ENCODE measurements at places on chromosomes 2 and 18. TPM values are rescaled to one million over a fixed set of nuclear protein-coding genes. Genes with fewer than 3 reads are reported as not detected.

Gene REG3G
- not detected for total RNA-seq

Gene EGR4
- total RNA-seq = 0.31 TPM

Gene SKOR2
- not detected for total RNA-seq

Gene GALNT5
- total RNA-seq = 2.8 TPM

Gene LOXL3
- 0.34 TPM for total RNA-seq

Gene CLEC4F
- total RNA-seq = not detected

Gene TWSG1
- total RNA-seq = 19.0 TPM

Data from A549 treated with CORT108297 at 1 μM for 4 hours (cell line).